ENCODE measurements at places on chromosomes 7 and 10.

- no peak for DNase-seq
Observed at GRCh38 chr10:50544095-50544856, 79.5 kb downstream of the SGMS1 start.

- DNase-seq, result no peak
Observed at GRCh38 chr7:77917500-77918262, 119.1 kb downstream of the PHTF2 start.

DNA sequence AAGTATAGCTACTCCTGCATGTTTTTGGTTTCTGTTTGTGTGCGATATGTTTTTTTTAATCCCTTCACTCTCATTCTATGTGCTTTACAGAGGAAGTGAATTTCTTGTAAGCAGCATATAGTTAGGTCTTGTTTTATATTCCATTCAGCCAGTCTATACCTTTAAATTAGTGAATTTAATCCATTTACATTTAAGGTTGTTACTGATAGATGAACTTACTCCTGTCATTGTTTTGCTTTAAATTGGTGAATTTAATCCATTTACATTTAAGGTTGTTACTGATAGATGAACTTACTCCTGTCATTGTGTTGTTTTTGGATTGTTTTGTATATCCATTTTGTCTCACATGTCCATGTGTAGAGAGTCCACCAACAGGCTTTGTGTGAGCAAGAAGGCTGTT, 11.1 kb downstream of the GIMAP8 start:
- no peak for DNase-seq

DNA sequence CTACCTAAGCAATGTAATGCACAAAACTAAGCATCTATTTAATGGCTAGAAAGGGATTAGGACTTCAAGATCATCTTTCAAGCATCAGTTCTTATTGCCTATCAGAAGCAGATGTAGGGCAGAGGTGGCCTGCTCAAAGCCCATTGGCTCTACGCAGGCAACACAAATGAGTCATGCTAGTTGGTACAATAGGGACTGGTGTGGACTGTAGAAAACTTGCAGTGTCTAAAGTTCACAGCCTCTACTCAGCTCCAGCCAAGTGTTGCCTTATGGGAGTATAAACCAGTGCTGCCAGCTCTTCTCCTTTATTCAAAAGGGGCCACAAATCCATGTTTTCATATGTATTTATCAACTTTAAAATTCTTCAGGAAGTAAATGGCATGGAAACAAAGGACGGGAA, 31.7 kb downstream of the ASAH2 start:
- DNase-seq, result no peak

DNA sequence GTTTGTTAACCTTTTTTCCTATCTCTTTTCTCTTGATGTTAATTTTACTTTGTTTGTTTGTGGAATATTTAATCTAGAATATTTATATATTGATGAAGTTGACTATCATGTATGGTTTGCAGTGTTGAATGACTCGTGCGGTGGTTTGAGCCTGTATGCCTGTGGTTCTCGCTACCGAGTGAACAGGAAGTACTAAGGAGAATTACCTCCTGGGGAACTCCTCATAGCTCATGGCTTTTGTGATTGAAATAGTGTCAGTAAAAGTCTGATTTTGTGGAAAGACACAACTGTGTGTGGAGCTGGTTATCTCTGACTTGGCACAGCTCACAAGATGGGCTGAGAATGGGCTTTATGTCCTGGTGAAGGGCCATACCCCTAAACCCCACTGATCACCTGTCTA, 498.6 kb downstream of the GLRX3 start:
- DNase-seq, result no peak

DNA sequence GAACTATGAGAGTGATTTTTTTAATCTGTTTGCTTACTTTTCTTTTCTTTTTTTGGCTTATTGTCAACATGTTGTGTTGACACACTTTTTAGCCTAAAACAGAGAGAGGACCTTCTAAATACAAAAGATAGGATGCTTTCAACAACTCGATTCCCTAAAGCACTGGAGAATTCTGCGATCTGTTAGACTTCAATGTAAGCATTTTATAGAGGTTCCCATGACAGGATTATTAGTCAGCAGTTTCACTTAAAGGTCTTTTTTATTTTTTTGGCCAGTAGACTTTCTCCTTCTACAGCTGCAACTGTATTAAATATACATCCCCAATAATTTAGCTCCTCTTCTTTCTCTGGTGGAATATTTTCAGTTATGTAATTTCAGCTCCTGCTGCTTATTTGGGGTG, 12.7 kb upstream of the NRP1 start:
- no peak for DNase-seq

GRCh38 chr10:112390125-112390703, 16.3 kb downstream of the ACSL5 start:
- DNase-seq, result no peak

- no peak for DNase-seq
Observed at GRCh38 chr10:80462981-80463741, 9.1 kb downstream of the TSPAN14 start.

DNA sequence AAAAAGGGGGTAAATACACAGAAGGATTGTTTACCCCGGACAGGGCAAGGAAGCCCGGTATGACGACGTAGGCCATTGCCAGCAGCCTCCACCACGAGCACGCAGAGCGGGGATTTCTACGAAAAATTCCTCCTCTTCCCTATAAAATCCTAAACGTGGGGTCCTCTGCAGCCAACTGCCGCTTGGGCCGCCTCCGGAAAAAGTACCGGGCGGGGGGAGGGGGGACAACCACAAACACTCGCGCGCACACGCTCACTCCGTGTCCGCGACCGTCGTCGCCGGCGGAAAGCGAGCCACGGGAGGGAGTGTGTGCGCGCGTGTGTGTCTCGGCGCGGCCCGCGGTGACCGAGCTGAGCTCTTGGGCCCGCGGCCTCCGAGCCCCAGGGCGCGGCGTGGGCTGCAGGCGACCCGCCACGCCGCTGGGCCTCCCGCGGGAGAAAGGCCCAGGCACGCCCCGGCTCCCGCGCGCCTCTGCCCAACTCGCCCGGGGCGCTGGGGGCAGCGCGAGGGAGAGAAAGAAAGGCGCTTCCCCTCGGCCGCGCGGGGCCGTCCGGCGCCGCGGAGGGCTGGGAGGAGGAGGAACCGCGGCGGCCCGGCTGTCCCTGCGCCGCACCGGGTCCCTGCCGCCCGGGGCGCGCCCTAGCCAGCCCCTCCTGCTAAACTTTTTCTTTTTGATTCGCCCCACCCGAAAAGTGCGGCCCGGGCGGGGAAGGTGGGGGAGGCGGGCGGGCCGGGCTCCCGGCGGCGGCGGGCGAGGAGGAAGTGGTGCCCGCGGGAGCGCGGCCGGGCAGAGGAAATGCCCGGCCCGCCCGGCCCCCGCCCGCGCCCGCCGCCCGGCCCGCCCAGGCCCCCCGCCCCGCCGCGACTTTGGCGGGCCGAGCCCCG, 1.5 kb downstream of the CTBP2 start:
- no peak for DNase-seq

DNA sequence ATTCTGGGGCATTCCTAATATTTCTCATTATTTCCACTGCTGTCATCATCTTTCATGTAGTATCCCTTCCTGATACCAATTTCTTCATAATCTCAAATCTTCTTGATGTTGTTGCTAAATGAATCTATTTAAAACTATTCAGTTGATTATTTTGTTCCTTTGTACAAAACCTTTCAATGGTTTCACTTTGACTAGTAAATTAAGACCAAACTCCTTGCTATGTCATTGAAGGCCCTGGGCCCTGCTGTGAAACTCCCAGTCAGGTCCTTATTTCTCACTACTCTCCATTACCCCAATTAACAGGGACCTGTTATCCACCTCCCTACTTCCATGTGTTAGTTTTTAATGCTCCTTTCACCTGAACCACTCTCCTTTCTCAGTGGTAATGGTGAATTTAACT, 97.0 kb downstream of the CTTNBP2 start:
- DNase-seq, result no peak

- no peak for DNase-seq
Observed at GRCh38 chr10:18713077-18713476, 53.8 kb downstream of the ARL5B start.

DNA sequence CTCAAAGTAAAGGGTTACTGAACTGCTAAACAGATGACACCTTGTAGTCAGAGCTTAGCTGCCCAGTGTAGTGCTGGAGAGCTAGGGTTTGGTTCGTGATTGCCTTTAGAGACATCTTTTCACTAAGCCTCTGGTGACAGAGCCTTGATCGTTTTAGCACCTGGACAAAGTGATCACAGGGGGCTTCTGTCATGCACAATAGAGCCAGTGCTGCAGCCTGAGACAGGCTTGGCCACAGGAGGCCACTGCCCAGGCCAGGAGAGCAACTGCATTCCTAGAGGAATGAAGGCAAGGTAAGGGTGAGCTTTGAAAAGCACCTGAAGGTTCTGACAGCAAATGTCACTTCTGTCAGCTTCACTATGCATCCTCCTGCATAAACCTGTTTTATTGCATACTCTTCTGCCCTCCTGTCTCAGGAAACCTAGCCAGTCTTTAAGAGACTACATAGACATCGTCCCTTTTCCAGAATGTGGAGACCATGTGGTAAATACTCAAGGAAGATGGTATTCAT, 122.9 kb downstream of the NPY start:
- DNase-seq, result no peak

DNA sequence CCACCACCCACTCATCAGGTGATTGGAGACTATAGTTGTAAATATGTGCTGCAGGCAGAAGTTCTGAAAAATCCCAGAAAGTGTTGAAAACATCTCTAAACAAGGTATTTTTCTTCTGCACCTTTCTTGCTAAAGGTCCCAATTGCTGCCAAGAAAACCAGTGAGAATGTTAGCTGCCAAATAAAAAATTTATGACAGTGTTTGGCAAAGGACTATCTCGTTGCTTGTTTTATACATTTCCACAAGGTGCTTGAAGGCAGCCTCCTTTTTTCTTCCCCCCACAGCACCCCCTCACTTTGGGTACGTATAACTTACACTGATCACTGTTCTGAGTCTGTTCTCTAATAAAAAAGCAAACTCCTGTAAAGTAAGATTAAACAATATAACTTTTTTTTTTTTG, 158.6 kb upstream of the TCF7L2 start:
- no peak for DNase-seq

DNA sequence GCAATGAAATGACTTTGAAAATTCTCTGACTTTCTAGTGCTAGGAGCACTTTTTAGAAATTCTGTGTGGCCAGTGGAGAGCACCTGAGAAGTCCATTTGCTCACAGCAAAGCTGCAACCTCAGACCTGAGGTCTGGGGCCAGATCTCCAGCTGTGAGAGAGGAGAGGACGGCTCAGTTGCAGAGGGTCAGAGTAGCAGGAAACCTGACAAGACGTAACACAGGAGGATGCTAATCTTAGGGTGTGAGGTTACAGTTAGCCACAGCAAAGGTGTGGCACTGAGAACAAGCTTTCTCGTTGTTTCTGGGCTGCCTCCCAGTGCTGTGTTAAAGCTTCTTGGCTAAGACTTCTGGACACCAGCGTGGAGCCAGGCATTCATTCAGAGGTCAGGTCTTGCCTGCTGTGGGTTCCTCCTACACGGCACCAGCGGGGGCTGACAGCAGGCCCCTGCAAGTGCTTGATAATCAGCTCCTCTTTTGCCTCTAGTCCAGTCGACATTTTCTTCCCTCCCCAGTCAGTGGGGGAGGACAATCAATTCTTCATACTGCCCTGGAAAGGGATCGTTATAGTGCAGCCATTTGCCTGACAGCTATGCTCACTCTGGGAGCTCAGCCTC, 435.4 kb upstream of the DPP6 start:
- DNase-seq, result no peak

DNA sequence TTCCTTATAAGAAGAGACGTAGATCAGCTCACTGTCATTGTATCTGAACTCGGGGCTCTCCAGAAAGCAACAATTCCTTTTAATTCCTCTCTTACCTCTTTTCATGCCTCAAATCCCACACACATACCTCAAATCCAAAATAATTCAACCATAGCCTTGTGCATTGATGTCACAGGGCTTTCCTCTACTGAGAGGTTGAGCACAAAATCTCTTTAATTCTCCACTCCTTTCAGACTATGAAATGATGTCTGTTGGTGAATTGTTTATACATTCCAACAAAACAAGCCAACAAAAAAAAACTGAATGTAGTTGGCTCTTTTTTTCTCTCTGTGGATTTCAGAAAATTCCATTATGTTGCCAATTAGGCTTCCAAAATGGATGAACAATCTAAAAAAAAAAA, 53.2 kb downstream of the BPGM start:
- no peak for DNase-seq

GRCh38 chr10:98260350-98260749, 7.6 kb downstream of the LOXL4 start:
- no peak for DNase-seq

GRCh38 chr7:32018845-32019578, 51.2 kb downstream of the PDE1C start:
- DNase-seq, result no peak

GRCh38 chr10:50417886-50418830, 166.8 kb upstream of the ASAH2 start:
- no peak for DNase-seq

DNA sequence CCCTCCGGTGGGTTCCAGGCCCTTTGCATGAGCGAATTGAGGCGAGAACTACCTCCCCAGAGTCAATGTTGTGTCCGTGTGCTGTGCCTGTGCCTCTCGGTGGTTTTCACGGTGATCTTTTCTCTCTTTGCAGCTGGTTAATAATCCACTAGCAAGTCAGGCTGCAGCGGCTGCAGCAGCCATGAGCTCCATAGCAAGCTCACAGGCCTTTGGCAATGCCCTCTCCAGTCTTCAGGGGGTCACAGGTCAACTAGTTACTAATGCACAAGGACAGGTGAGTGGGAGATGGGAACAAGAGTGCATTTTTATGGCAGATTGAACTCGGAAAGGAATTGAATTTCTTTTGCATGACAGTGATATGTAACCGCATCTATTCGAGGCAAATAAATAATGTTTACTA, 159.7 kb upstream of the YAE1 start:
- no peak for DNase-seq

DNA sequence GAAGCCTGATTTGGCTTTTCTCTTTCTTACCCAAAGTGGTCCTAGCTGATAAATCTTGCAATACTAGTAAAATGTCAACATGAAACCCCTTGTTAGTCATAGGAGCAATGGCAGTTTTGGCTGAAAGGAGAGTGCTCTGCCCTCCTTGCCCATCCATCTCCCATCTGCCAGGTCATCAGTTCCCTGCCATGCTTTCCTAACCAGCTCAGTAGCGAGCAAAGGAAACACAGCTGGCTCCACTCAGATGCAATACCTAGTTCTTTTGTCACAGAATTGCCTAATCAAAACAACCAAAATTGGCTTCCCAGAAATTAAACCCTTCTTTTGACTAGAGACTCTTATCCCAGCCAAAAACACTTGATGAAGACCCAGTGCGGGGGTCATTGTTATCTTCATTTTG, 733.0 kb downstream of the CCSER2 start:
- DNase-seq, result no peak
